ENCODE measurements at places on chromosomes 1 and 21.

DNA sequence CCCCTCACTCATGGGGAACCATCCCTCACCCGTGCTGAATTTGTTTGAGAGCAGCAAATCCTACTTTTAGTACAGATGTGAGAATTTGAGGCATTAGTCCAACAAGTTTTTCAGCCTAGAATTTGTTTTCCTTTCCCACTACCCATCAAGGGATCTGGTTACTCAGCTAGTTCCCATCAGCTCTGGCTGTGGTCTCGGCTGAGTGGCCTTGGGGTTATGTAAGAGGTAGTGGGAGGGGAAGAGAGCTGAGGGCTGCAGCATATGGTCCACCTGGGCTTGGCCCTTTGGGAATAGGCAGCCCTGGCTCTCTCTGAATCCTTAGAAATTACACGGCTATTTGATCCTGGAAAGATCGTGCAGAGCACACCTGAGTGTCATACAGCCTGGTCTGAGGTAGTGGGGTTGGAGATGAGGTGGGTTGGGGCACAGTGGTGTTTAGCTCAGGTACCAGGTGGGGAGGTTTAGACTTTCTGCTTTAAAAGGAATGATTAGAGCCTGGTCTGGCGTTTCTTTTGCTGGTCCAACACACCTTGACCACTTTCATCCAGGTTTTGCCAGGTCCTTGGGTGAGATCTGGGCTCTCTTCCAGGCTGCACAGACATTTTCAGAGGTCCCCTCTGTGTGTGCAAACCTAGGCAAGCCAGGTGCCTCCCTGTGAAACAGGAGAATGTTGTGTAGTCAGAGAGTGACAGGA lies 4.2 kb downstream of the GSTM4 start:
- no peak for DNase-seq

- DNase-seq: no peak
Measured at GRCh38 chr1:9823693-9823942, 147 bp downstream of the CLSTN1 start.

GRCh38 chr1:112067989-112068388 lies 78.5 kb upstream of the KCND3 start:
- no peak for DNase-seq

DNA sequence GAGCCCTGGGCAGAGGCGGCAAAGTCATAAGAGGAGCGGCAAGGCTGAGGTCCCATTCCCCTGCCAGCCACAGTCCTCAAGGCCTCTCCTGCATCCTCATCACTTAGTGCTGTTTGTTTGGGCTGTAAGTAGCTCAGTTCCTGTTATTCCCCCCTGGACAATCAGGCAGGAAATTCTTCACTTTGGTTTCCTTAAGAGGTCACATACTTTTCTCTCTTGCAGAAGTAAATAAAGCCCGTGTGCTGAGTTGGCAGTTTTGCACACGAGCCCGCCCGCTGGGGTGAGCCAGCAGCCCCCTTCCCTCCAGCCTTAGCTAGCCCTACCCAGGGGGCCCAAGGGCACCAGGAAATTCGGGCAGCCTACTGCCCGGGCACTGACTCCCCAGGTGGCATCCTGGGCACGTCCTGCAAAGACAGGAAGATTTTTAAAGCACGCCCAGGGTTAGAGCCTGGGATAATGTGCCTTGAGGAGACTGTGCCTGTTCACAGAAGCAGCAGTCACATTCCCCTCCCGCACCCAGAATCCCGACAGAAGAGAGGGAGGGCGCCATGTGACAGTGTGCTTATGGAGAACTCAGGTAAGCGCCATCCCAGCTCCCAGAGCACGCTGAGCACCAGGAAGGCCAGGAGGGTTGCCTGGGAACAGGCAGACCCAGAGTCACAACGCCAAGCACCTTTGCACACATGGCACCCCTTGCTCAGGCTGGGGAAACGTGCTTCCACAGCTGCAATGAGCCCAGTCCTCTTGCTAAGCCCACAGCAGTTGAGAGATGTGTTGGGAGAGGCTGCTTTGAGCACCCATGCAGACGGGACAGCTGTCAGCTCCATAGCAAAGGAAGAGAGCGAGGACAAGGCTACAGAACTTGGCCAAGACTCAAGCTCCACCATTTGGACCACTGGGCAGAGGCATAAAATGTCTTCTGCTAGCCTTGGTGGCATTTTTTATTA lies 144.5 kb upstream of the TMEM51 start:
- no peak for DNase-seq

GRCh38 chr21:26849428-26850115 lies 4.4 kb upstream of the ADAMTS1 start:
- DNase-seq: no peak

- no peak for DNase-seq
Measured at GRCh38 chr1:26164861-26165842, 3.6 kb downstream of the C1orf232 start.

- no peak for DNase-seq
Measured at GRCh38 chr1:41545996-41546832, 61.7 kb upstream of the EDN2 start.

DNA sequence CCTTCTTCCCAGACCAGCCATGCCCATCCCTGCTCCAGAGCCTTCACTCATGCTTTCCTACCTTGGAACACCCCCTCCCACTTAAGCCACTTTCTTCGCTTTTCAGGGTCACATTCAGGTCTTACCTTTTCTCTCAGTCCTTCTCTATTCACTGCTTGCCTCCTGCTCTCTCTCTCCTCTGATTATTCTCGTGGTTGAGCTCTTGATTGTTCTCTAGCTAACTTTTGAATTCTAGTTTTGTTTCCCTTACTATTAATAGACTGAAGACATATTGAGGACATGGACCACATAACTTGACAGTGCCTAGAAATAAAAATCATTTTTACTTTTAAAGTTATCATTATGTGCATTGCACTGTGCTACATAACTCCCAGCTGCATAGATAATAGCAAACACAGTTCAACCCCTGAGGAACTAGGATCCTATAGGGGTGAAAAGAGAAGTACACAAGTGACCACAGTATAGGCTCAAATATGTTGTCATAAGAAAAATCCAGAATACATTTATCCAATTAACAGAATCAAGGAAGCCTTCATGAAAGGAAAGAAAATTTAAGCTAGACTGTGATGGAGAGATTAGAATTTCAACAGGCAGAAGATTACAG lies 21.5 kb downstream of the INSL5 start:
- DNase-seq: no peak

DNA sequence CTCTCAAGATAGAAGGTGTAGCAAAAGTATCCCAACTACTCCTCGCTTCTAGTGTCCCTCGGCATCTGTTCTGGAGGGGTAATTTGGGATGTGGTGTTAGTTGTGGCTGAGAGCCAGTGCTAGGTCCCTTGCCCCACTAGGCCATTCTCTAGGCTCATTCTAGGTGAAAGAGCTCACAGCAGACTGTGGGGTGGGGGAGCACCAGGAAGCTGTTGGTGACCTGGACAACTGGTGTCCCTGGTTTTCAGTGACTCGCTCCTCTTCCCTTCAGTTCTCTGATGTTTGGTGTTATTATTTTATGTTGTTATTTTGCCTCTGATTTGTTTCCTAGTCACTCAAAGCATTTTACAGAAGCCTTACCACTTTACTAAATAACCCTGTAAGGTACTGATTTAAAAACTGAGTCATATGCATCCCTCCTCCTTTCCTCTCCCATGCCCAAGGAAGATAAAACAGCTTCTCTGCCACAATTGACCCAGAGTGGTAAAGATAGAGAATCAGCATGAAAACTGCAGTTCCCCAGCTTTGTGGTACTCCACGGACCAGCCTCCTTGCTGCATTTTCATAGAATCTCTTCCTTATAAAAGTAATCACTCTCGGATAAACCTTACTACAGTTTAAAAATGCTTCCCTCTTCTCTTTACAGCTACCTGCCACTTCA lies 14.1 kb downstream of the DYRK3 start:
- DNase-seq: no peak

DNA sequence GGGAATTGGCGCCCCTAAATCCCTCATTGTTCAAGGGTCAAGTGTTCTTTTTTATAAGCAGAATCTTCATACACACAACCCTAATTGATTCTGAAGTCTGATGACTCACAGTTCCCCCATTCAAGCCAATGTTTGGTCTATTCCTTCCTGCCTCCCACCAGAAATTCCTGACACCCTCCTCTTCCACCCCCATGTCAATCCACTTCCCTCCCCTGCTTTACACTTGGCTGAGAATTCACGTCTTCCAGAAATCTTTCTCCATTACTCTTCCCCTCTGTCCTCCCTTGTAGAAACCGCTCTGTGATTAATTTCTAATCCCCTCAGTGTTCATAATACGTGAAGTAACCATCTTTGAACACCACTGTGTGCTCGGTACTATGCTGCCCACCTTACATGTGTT lies 76.2 kb upstream of the CD34 start:
- no peak for DNase-seq

DNA sequence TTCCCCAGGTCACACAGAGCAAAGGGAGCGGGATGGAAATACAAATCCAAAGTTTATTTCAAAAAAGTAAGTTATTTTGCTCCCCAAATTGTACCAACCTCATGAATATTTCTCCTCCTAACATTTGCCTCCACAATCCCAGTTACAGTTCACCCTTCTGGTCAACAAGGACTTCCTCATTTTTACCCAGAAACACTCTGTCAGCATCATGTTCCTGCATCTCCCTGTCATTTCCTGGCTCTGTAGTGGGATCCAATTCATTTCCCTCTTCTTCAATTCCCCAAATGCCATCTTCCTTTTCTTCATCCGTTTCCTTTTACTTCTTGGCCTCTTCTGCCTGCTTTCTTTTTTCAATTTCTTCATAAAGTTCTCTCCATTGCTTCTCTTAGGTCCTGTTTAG lies 32.0 kb upstream of the EPS15 start:
- DNase-seq: no peak

DNA sequence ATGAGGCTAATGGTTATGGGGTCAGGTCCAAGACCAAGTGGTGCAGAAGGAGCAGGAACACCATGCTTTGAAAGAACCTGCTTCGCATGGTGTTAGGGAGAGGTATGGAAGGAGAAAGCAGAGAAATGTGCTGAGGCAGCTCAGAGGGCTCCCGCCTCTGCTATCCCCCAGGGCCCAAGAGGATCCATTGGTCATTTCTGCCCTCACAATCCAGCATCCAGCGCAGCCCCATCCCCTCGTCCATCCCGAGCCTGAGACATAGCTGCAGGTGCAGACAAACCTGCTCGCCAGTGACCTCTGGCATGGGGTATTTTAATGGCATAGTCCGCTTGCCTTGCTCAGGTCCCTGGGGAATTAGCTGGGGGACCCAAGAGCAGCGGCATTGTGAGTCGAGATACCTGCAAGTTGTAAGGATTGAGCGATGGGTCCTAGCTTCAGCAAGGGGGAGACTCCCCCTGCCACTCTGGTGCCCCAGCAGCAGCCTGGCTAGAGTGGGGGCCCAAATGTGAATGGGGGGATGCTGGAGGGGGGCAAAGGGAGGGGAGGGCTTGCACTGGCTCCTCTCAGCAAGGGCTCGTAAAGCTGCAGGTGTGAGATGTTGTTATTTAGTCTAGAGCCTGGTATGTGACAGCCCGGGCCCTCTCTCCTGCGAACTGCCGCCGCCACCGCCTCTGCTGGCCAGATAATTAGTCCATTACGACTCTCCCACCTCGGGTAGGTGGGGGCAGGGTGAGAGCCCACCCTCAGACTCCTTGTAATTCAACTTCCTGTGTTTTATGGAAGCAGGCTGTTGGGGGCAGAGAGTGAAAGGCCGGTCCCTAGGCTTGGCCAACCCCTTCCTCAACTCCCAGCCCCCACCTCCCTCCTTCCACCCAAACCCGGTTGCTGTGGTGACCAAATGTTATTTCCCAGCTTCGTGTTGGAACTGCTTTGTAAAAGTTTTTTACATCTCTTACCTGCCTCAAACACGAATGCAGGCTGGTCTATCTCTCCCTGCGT lies 118.8 kb downstream of the RNF220 start:
- DNase-seq: no peak

DNA sequence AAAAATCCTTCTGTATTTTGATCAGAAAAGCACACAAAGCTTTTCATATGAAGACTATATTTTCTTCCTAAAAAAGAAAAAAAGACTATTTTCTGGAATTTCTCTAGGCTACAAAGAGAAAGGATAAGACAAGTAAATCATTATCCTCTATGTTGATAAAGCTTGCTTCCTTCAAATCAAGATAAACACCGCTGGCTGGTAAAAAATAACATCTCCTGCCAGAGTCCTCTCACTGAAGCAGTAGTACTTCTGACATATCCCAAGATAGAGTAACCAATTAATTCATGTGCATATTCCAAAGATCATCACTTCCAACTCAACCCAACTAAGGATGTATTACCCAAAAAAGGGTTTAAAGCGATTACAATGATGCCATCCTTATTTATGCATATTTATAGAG lies 34.3 kb downstream of the DENND1B start:
- no peak for DNase-seq

- no peak for DNase-seq
Measured at GRCh38 chr1:15430787-15431570, 7.3 kb upstream of the CTRC start.

- no peak for DNase-seq
Measured at GRCh38 chr21:44062380-44062779, 44.8 kb upstream of the PWP2 start.

GRCh38 chr1:161046605-161047228 lies 940 bp upstream of the USF1 start:
- DNase-seq: no peak

DNA sequence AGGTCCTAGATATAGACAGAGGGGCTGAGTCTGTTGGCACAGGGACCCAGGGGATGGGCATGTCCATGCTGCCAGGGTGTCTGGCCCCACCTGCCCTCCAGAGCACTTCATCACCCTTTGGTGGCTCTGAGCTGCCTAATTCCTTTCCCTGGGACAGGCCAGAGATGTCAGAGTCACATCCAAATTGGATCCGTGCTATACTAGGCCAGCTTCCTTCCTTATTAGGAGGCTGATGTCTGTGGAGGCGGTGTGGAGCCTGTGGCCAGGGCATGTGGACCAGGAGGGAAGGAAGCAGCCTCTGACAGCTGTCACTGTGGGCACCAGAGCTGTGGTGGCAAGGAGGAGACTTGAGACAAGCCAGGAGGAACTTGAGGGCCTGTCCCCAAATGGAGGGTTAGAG lies 77.7 kb upstream of the TMEM51 start:
- no peak for DNase-seq

DNA sequence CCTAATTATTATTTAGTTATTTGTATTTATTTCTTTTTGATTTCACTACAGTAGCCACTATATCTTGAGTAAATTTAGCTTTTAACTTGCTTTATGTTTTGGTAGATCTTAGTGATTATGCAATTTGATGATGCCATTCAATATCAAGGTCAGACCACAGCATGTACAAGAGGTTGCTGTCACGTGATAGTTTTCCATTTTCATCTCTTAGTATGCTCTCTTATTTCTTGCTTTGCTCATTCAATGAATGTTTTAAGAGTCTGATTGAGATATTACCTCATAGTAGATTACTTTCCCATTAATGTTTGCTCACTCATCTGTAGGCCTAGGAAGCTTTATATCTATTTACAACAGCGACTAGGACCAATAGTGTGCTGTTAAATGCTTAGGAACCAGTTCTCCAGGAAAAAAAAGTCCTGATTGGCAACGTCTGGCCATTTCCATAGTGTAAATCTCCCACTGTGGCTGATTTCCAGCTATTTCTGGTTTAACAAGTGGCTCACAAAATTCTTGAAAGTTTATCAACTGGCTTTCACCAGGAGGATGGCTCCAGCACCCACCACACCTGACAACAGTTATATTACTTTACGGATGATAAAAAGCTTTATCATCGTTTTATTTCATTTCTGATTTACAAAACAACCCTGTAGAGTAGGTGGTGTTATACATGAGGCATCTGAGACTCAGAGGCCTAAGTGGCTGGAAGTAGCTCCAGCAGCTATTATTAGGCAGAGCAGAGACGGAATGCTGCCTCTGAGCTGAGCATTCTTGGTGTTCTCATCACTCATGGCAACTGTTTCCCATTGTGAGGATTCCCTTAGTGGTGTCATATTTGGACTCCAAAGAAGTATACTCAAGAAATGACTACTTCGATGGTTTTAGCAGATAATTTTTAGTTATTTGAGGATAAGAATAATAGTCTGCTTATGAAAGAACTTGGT lies 235.2 kb downstream of the DISC1 start:
- DNase-seq: no peak

GRCh38 chr1:39262802-39263201 lies 58.3 kb downstream of the MACF1 start:
- no peak for DNase-seq
